ENCODE measurements at places on chromosomes 7 and 10. TPM values are rescaled to one million over a fixed set of nuclear protein-coding genes. Genes with fewer than 3 reads are reported as not detected.
A peak's percentile ranks its signal among the peaks of the same experiment; 100 is the strongest.

DNA sequence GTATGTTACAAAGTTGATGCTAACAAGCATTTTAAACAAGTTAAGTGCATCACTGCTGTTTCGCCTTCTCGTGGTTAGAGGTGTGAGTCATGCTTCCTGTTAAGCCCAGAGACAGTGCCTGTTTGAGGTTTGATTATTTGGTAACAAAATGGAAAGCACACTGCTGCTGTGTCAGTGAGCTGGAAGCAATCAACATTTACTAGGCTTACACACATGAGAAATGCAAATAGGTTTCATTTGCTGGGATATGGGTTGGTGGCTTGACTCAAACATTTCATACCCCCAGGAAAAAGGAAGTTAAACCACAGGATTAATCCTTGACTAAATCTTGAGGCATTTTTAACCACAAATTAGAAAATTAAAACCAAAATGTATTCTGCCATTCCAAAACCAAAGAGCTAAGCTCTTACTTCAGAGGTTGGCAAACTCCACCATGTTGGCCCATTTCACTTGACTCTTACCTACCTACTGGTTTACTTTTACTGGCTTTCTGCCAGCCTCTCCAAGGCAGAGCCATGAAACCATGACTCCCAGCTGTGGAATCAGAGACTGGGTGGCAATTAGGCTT lies 139.2 kb downstream of the ETV1 start:
- no peak for DNase-seq

DNA sequence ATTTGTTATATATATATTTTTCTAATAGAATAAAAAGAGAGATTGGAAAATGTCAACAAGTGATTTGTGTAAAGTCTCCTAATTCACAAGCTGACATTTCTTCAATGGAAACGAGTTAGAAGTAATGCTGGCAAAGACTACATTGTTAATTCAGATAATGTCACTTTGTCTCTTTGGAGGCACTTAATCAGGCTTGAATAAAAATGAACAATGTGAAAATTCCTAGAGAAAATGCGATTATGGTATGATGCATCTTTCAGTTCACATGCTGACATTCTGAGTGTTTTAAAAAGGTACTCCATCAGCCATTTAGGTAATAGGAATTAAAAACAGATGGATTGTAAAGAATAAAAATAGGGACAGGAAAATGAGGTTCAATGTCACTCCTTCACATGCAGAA lies 100.1 kb downstream of the SLC13A1 start:
- DNase-seq, result no peak

DNA sequence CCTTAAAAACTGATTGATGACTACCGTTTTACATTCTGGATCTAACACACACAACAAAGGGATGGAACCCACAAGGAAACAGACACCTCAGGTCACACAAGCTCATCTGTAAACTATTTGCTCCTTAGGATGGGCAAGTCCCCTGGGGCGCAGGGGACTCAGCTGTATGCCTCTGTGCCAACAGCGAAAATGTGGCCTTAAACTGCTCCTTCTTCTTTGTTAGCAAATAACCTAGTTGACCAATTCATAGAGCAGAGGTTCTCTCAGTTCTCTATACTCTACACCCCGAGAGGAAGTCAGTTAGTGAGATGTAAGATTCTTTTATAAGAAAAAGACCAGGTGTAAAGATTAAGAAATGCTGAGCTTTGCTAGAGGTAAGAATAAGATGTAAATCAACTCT lies 181.9 kb upstream of the PRSS58 start:
- no peak for DNase-seq

DNA sequence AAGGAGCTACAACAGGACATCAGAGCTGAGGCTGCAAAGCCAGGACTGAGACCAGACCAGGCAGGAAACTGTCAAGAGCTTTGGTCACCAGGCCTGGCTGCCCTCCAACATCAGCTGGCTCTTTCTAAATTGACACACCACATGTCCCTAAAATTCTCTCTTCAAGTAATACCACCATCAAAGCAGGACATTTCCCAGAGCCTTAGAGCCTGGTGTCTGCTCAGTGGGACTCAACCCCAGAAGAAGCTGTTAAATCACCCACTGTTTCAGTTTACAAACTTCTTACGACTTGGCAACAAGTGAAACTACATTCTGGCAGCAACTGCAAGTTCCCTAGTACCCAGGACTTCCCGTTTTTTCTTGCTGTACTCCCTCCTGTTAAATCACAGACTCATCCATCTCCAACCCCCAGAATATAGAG lies 3.8 kb upstream of the IL6 start:
- peak; percentile 92 for DNase-seq

DNA sequence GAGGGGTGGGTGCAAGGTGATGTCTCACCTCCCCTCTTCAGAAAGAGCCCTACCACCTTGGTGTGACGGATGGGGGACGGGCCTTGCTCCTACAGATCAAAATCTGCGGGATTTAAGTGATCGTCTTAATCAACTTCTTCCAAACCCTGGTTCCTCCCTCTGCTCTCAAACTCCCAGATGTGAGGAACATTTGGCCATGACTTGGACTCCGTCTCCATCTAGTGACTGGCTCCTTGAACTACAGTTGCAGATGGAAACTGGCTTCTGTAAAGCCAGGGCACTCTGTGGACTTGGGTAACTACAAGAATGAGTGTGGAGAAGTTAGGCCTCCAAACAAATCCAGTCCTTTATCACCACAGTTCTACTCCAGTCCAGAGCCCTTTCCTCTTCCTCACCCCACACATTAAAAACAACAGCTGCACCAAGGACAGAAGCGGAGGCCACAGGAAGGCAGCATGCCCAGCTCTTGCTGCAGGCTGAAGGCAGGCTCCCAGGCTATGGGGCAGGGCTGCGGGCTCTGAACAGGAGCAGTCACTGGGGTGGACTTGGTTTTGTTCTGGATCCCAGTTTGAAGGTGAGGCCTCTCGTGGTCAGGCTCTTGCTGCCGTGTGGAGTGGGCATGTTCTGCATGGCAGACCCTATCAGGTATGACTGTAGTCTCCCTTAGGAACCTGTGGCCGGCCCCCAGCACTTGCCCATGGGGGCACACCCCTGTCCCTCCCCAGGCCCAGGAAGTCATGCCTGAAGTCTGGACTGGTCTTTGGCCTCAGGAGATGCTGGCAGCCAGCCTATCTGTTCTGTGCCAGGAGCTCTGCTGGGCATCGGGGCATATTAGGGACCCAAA lies 79.4 kb downstream of the VWC2 start:
- no peak for DNase-seq

Gene CALHM3
- polyA plus RNA-seq, result not detected

GRCh38 chr7:37344886-37345579 lies 103.6 kb downstream of the ELMO1 start:
- no peak for DNase-seq

Gene PDCD4
- 46.6 TPM for polyA plus RNA-seq

- DNase-seq, result peak; percentile 81
These were observed 57.4 kb downstream of the CHST15 start for GRCh38 chr10:124035928-124036558.

- no peak for DNase-seq
These were observed 258.6 kb downstream of the PAXIP1 start for GRCh38 chr7:154744256-154744860.

Gene DDX56
- polyA plus RNA-seq, result 153 TPM

GRCh38 chr7:141055146-141055545 lies 18.7 kb upstream of the TMEM178B start:
- no peak for DNase-seq

- peak; percentile 83 for DNase-seq
These were observed 40.3 kb downstream of the FAM53B start for GRCh38 chr10:124703778-124704427.

Gene XRCC2
- 0.13 TPM for polyA plus RNA-seq

GRCh38 chr10:10829576-10829975 lies 188.1 kb upstream of the CELF2 start:
- no peak for DNase-seq

DNA sequence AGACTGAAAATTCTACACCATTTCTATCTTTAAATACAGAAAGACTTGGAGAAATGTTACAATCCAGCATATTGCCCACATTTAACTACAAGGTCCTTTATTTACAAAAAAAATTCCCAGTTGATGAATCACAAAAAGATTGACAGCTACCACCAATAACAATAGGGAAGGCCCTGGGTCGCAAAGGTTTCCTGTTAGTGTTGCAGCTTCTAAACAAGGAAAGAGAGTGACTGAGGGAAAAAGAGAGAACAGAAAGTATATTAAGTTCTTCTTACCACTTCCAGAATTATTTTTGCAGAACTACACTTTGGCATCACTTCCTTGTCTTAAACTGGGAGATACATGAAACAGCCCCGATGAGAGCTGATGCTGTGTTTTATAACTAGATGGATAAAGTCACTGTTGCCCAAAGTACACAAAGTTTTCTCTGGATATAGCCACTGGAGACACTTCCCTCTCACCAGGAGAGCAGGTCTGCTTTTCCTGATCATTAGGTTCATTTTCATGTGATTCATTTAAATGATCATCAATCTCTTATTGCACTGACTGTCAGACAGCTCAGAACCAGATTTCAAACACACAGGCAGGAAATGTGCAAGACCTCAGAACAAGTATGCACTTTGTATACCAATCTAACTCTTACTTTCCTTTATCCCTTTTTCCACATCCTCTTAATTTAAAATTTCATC lies 57.0 kb downstream of the SHTN1 start:
- no peak for DNase-seq

Gene FFAR4
- polyA plus RNA-seq, result not detected

DNA sequence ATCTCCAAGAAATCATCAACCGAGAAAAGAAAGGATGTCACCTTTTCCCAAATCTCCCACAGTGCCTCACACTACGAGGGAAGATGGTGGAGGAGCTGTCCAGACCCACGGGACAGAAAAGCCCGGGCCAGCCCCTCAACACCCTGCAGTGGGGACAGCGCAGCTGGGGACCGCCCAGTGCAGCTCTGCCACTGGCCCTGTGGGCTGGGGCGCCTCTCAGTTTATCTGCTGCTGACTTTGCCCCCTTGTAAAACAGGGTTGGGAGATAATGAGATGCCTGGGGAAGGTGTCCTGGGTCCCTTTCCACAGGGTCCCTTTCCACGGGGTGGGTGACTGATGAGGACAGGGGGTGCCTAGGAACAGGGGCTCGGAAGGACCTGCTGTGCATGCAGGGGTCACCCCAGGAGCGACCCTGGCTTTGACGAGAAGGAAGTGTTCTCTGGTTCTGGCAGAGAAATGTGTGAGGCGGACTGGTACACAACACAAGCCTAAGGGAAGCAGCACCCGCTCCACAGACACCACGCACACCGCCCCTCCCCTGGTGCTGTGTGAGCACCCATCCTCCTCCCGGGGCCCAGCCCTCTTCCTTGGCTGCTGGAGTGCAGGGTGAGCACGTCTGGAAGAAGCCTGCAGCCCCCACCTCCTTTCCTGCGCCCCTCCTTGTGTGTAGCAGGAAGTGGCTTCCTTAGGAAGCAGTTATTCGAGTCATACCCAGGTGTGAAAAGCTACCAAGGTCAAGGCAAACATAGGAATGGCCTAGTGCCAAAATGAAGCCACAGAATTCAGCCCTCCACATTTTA lies 339.9 kb downstream of the DNAJB6 start:
- DNase-seq, result no peak

DNA sequence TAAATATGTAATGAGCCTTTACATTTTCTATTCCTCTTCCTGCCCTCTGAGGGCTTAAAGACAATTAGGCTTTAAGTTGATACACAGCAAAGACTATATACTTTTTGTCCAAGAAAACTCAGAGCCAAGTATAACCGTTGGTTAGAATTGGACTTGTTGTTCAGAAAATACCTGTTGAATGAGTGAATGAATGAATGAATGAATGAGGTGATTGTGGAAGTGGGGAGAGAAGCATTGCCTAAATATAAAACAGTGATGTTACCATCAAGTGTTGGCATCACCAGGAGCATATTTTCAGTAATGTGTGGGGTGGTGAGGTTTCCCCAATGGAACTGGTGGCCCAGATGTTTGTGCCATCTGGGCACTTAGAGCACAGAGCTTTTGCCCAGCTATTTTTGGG lies 106.9 kb downstream of the AOAH start:
- no peak for DNase-seq

Gene SFRP5
- polyA plus RNA-seq, result 8.8 TPM

GRCh38 chr7:143882604-143883078 lies 19.3 kb downstream of the TCAF1 start:
- peak; percentile 90 for DNase-seq

GRCh38 chr10:133019651-133020050 lies 68.1 kb upstream of the ADGRA1 start:
- DNase-seq, result no peak

DNA sequence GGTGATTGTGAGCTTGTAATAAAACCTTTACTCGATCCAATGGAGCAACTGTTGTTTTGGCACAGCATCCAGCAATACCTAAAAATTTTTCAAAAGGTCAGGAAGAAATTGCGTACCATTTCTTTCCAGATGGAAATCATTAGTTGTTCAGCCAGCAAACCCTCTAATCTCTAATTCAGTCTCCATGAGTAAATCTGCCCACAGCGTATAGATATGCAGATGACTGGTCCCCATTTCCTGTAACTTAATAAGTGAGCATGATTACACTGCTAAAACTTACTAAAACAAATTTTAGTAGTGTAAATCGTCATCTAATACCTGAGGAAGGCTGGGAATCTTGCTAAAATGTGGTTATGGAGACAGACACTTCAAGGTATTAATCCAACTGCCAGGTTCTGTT lies 10.6 kb downstream of the SLC25A16 start:
- no peak for DNase-seq

DNA sequence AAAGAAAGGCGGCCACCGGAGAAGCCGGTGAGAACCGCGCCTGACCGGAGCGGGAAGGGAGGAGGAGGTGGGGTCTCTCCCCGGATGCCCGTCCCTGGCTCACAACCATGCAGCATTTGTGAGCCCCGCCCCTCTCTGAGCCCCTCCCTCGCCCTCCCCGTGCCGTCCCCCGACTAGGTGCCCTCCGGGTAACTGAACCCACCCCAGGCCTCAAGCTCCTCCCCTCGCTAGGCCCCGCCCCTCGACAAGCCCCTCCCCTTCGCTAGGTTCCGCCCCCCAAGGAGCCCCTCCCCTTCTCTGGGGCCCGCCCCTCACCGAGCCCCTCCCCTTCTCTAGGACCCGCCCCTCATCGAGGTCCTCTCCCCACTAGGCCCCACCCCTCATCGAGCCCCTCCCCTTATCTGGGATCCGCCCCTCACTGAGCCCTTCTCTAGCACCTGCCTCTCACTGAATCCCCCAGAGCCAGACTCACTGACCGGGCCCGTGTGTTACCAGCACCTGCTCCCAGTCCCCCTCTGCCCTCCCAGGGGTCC lies 42.2 kb upstream of the HSPB1 start:
- DNase-seq, result no peak

DNA sequence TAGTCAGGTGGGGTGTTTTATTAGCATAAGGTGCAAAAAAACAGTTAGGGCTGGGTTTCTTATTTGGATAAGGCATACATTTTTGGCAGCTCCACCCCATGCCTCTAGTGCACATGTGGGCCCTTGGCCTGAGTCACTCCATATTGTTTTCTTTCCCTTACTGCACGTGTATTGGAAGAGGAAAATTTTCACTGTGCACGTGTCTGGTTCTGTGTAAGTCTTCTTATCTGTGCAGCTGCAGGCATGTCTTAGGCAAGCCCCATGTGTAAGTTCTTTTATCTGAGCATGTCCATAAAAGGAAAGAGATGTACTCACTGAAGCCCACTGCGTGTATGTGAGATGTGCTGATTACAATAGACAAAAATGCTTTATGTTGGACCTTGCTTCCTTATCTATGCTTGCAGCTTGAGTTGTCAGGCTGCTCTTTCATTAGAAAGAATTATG lies 540.3 kb upstream of the IGFBP3 start:
- DNase-seq, result no peak

Measured in aorta (tissue), 5 donors.